ENCODE measurements at places on chromosomes 7 and 10.

DNA sequence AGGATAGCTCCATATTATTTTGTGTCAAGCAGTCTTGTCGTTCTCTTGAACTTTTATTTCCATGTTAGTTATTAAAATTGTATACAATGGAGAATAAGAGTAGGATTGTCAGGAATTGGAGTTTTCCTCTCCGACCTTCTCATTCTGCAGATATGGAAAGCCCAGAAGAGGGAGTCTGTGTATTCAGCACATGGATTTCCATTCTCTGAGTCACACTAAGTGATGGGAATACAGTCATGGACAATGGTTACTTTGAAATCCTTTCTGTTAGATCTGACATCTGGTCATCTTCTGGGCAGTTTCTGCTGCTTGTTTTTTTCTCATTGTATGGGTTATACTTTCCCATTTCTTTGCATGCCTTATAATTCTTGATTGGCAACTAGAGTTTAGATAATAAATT is 5.0 kb upstream of the TASOR2 start:
- no peak for DNase-seq

- no peak for DNase-seq
Observed at GRCh38 chr7:38000272-38000671, 79.8 kb downstream of the EPDR1 start.

DNA sequence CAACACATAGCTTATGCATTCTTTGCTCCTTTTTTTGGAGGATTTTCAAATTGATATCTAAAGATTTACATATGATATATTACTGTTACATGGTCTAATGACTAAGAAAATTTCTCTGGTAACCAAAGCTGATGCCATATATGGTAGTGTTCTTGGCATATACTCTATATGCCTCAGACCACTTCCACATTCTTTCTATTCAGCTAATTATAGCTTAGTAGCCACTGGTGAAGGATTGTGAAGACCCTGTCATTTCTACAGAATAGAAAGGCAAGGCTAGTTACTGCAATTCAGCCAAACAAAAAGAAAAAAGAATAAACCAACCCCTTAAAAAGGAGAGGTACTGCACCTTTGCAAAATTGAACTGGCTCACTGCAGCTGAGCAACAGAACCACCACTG is 3.7 kb downstream of the PURB start:
- no peak for DNase-seq

DNA sequence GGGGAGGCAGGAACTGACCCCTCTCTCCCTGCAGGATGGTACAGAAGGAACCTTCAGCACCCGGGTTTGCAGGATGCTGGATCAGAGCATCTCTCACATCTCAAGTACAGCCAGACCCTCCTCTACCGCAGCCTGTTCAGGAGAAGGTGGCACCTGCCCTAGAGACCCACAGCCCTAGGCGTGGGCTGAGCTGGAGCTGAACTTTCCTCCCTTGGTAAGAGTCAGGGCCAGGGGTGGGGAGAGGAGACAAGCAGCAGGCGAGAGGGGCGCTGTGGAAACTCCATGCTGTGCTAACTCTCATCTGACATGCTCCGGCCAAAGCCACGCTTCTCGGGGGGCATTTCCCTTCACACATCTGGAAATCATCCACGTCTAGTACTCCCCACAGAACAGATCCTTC is 154.4 kb downstream of the DIP2C start:
- DNase-seq, result no peak

- DNase-seq, result no peak
Observed at GRCh38 chr10:58950618-58951017, 225.8 kb upstream of the PHYHIPL start.

- DNase-seq, result no peak
Observed at GRCh38 chr10:120365872-120366271, 91.2 kb upstream of the PLPP4 start.

- no peak for DNase-seq
Observed at GRCh38 chr10:95039281-95039680, 30.0 kb downstream of the CYP2C8 start.

DNA sequence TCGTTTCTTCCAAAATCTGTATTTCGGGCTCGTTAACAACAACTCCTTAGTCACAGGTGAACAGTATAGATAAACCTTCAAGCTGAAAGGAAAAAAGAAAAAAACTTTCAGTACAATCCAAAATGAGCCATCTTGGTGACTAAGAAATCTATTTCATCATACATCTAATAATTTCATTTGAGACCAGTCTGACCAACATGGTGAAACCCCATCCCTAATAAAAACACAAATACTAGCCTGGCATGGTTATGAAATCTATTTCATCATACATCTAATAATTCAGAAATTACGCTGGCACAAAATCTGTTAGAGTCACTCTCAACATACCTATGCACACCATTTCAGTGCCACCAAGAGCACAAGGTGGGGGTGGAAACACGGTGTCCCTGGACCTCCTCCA is 8.8 kb downstream of the DCLRE1C start:
- DNase-seq, result no peak

DNA sequence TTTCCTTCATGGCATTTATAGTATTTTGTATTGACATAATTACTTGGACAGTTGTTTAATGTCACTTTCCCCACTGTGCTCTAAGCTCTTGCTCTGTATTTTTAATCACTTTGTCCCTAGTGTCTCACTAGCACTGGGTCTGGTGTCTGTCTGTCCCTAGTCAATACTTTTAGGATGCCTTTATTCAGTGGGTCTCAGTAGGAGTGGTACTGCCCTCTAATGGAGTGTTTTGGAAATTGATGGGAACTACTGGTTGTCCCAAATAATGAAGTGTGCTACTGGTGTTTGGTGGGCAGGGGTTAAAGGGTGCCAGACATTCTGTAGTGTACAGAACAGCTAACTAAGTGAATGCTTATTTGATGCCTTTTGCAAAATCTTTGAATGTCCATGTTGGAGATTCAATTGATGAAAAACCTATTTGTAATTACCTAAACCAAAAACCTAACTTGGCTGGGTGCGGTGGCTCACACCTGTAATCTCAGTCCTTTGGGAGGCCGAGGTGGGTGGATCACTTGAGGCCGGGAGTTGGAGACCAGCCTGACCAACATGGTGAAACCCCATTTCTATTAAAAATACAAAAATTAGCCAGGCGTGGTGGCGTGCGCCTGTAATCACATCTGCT is 33.3 kb downstream of the CDK14 start:
- no peak for DNase-seq

DNA sequence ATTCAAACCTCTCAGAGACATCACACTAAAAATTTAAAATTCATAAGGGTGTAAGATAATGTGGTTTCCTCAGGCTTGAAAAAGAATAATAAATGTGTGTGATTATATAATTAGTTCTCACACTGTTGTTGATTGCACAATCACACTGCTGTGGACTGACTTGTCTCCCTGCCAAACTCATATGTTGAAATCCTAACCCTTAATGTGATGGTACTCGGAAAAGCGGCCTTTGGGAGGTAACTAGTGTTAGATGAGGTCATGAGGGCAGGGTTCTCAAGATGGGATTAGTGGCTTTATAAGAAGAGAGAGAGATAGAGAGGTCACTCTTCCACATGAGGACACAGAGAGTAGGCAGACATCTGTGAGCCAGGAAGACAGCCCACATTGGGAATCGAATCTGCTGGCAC is 128.5 kb upstream of the COL1A2 start:
- no peak for DNase-seq

DNA sequence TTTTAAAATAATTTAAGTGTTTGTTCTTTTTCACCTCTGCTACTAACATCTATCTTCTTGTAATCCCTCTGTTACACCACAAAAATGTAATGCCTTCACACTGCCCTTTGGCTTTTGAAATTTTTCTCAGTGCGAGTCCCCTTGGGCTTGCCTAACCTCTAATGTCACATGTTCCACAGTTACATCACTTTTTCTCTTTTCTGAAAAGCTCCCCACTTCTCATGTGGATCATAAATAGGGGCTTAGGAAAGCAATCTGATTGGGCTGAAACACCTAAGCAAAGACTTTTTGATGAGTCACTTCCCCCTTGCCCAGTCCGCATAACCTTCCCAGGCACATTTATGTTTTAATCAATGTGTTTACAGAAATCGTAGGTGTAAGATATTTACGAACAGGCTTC is 288.2 kb downstream of the IPMK start:
- no peak for DNase-seq

DNA sequence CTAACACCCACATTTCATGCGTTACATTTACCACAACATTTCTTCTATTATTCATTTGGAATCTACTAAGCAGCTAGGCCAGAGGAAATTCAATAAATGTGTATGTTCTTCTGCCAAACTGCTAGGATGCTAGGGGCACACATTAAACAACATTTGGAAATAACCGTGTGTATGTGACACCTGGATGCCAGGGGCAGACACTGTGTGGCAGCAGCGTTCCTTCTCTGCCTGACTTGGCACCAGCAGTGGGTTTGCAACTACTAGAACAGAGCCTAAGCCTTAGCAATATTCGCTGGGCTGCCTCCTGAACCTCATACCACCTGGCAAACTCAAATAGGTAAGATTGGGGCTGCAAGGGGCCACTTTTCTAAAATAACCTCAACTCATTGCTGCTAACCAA is 182.1 kb downstream of the CHCHD3 start:
- DNase-seq, result no peak

GRCh38 chr10:14563076-14563336 is 211.7 kb downstream of the FAM107B start:
- DNase-seq, result no peak

- DNase-seq, result no peak
Observed at GRCh38 chr7:55493408-55493807, 78.9 kb downstream of the VOPP1 start.

DNA sequence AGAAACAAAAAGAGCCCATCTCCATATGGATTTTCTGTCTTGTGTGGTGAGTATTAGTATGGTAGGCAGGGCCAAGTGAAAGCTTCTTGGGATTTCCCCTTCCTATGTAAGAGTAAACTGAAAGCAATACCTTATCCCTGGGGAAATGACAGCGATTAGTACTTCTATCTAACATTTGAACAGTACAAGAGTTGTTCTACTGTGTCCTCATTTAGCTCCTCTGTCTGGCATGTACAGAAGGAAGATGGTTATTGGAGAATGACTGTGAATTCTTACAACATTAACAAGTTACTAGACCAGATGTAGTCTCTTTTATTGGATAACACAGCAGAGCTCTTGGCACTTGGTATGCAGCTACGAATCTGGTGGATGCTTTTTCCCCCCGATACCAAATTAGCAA is 17.9 kb upstream of the TRIL start:
- no peak for DNase-seq

GRCh38 chr7:155173905-155174304 is 103.8 kb downstream of the HTR5A start:
- DNase-seq, result no peak

GRCh38 chr7:130444751-130445407 is 4.1 kb upstream of the CEP41 start:
- DNase-seq, result no peak

DNA sequence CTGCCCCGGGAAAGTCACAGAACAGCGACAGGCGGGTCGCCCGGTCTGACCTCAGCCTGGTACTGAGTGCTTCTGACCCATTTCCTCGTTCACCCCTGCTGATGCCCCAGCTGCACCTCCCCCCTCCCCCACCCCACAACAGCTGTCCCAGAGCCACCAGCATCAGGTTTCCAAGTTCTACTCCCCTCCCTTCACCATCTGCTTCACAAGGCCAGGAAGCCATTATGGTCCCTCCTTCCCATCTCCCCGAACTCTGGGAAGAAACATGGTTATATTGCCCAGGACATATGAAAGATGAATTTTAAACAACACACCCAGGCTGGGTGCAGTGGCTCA is 301.9 kb upstream of the GALNT17 start:
- DNase-seq, result peak; percentile 73

- DNase-seq, result no peak
Observed at GRCh38 chr7:135232720-135233119, 918 bp upstream of the STRA8 start.

DNA sequence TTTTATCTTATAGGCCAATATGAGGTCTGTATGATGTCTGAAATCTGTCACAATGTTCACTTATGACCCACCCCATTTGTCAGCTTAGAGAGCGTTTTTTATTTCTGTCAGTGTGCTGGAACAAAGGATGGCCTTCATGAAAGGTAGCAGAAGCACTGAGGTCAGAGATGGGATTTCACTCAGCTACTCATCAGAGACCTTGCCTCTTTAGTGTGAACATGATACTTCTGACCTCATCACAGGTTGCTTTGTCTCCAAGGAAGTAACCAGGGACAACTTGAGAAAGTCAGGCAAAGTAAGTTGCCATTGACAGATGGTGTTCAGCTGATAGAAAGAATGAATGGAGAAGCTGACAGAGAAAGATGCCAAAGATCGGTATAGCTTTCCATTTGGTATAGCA is 16.3 kb downstream of the YAE1 start:
- no peak for DNase-seq

- no peak for DNase-seq
Observed at GRCh38 chr10:93160829-93161228, 87.1 kb downstream of the CYP26A1 start.
